ENCODE measurements at places on chromosomes 13 and 19.

- DNase-seq: no peak
Measured at GRCh38 chr13:112213467-112214255, 146.7 kb downstream of the SOX1 start.

- no peak for DNase-seq
Measured at GRCh38 chr13:29840585-29840984, 9.8 kb downstream of the UBL3 start.

GRCh38 chr19:41427647-41428480, 690 bp upstream of the B3GNT8 start:
- no peak for DNase-seq

DNA sequence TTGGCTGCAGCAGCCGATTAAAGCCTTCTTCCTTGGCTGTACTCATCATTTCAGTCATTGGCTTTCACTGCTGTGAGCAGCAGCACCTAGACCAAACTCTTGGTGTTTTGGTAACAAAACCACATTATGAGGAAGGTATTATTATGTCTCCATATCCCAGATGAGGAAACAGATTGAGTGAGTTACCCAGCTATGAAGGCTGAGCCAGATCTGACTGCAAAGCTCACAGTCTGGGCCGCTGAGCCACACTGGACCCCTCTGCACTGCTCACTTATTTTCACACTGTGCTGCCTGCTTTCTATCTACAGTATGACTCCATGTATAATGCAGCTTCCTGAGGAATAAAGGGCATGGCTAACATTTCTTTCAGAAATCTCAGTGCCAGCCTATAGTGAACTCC, 24.5 kb downstream of the CRYL1 start:
- DNase-seq: no peak

DNA sequence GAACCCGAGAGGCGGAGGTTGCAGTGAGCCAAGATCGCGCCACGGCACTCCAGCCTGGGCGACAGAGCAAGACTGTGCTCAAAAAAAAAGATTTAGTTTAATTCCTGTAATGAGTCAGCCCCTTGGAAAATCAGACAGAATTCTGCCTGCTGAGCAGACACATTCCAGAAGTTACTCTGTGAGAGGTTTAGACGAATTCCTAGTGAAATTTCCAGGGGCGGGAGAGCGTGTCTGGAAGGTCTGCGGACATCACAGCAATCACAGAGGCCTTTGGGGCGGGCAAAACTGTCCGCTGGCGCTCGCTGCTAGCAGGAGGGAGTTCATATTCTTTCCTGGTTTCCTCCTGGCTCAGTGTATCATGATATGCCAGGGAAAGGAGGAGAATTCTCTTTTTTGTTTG, 17.5 kb downstream of the MISP start:
- no peak for DNase-seq
